ENCODE measurements at places on chromosomes 6 and 20. TPM values are rescaled to one million over a fixed set of nuclear protein-coding genes. Genes with fewer than 3 reads are reported as not detected.

- no peak for DNase-seq
These were observed 507.9 kb upstream of the SOX4 start for GRCh38 chr6:21085643-21086042.

DNA sequence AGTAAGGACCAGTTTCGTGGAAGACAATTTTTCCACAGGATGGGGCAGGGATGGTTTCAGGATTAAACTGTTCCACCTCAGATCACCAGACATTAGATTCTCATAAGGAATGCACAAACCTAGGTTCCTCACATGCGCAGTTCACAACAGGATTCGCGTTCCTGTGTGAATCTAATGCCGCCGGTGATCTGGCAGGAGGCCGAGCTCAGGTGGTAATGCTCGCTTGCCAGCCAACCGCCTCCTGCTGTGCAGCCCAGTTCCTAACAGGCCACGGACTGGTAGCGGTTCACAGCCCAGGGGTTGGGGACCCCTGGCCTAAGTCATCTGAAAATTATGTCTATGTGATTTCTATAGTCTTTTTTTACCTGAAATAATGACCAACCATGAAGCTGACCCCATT is 217.5 kb downstream of the TMEM200A start:
- no peak for DNase-seq

GRCh38 chr20:483815-484644 is 21.7 kb upstream of the TBC1D20 start:
- DNase-seq: no peak

GRCh38 chr6:7239590-7239948 is 73.4 kb downstream of the SSR1 start:
- no peak for DNase-seq

Gene ADGRF1
- total RNA-seq: not detected

DNA sequence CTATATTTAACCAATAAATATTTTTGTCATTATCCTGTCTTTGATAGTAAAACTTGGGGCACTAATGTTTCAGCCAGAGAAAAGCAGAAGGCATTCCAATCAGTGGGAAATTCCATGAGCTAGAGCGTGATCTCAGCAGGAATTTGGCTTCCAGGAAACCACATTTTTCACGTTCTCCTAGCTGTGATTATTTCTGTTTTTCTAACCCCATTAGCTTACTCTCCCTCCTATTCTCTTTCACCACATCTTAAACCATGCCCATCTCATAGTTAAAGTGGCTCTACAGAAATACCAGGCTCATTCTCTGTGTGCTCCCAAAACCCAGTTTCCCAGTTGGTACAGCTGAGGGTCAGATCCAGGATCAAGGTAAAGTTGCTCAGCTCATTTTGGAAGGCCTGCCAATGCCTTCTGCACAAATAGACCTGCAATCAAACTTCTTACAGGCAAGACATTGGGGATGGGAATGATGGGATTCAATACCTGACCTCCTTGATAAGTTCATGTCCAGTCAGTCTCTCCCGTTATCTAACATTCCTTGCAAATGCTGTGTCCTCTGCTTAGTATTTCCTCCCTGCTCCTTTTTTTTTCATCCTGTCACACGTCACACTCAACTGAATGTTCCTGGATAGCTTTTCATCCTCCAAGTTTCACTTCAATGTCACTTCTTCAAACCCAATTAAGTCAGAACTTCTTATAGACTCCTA is 33.1 kb upstream of the TMEM30A start:
- no peak for DNase-seq

DNA sequence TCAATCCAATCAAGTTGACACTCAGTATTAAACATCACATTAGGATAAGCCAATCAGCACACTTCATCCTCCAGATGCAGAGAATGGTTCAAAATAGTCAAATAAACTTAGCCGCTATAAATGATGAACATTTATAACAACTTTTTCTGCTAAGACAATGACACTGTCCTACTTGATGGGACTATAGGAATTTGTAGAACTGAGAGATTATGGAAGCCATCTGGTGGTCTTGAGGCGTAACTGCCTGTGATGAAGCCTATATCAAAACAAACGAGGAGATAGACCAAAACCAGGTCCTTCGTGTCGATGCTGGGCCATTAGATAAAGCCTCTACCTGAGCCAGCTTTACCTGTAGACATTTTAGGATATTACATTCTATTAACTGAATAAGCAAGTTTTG is 631.1 kb downstream of the COL12A1 start:
- no peak for DNase-seq

DNA sequence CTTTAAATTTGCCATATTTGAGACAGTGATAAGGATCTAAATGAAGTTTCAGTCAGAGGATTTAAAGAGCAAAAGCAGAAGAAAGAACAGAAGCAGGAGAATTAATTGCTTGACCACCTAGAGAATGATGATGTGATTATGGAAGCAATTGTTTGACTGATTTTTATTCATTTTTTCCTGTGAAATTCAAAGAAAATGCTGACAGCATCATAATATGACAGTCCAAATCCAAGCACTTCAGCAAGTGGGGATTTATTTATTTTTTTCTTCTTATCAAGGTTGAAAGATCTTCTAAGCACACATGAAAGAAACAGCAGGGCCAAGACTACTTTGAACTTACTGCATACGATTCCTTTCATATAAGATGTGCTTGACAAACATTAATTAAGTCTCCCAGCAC is 125.2 kb downstream of the BMP2 start:
- no peak for DNase-seq

- no peak for DNase-seq
These were observed 208.4 kb downstream of the ANKRD60 start for GRCh38 chr20:58019850-58020625.

- no peak for DNase-seq
These were observed 295.5 kb upstream of the ZNF337 start for GRCh38 chr20:25992146-25992545.

DNA sequence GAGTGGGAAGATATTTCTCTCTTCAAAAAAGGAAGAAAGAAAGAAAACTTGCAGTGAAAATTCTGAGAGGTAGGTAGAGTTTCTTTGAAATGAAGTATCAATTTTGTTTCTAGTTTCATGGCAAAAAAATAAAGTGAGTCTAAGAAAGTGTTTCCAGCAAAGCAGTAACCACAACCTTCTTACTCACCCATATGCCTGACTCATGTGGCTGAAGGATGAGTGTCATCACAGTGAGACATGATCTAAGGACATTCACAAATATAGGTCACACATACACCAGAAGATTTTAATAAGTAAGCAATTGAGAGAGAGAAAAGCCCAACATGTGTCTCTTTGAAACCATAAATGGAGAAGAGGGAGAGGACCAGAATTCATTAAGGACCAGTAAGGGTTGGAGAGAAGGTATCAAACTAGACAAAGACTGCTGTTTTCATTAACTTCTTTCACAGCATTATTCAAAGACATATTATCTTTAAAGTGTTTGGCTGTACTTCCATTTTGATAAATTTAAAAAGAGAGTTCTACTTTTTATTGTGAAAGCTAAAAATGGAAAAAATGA is 169.5 kb downstream of the FRK start:
- no peak for DNase-seq

Measured in omental fat pad (tissue), 4 donors.